ENCODE measurements at places on chromosomes 2 and 18.

DNA sequence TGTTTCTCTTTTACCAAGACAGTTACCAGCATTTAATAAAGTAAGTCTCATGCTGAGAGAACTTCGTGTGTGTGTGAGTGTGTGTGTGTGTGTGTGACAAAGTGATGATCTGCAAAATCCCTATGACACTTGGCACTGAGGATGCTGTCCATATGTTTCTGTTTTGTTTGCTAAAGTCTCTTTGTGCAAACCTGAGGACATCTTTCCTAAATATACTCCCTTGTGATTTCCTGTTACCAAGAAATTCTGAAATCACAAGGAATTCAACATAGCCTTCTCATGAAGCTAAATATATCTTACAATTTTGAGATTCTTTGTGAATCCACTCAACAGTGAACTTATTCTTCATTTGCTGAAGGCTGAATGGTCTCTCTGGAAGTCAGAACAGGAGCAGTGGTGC, 1359.7 kb upstream of the NRXN1 start:
- DNase-seq: no peak

- no peak for DNase-seq
These were observed 1923.8 kb upstream of the CELF4 start for GRCh38 chr18:39489431-39489830.

GRCh38 chr2:28175028-28175427, 217.6 kb upstream of the FOSL2 start:
- no peak for DNase-seq

- DNase-seq: no peak
These were observed 48.6 kb upstream of the TEX51 start for GRCh38 chr2:126849991-126850535.

DNA sequence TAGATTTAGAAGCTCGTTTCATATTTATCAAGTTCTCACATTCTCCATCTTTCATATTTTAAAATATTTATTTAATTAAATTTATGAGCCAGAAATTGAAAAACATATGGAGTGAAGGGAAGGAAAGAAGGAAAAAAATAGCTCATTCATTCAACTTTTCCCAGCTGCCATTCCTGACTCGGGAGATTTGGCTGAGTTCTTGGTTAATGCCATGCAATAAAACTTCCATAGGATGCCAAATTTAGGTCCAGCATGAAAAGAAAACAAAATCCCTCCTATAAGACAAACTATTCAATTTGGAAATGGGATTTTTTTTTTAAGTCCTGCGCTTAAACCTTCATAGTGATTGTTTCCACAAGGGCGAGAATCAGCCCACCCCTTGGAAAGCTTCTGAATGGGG, 426.1 kb upstream of the TNP1 start:
- no peak for DNase-seq

DNA sequence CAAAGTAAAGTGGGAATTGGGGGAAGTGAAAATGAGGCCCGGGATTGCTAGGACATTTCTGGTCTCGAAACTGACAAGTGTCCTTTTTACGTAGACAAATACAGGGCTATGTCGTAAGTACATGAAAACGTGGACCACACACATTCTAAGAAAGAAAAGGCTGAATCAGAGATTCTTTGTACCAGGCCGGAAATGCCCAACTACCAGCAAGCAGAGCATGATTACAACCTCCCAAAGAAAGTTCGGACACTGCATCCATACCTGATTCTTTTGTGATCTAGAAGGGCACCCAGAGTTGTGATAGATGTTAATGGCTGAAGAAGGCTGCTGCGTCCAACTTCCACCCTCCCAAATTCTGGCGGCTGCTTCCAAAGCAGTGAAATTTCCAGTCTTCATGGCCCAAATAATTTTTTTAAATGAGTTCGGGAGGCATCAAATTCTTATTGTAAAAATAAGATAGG, 1.7 kb downstream of the RBMS1 start:
- DNase-seq: peak; percentile 86

DNA sequence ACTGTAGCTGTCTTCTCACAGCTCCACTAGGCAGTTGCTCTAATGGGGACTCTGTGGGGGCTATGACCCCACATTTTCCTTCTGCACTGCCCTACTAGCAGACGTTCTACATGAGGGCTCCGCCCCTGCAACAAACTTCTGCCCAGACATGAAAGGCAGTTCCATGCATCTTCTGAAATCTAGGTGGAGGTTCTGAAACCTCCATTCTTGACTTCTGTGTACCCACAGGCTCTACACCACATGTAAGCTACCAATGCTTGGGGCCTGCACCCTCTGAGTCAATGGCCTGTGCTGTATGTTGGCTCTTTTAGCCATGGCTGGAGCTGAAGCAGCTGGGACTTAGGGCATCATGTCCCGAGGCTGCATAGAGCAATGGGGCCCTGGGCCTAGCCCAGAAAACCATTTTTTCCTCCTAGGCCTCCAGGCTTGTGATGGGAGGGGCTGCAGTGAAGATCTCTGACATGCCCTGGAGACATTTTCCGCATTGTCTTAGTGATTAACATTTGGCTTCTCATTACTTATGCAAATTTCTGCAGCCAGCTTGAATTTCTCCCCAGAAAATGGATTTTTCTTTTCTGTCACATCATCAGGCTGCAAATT, 123.0 kb downstream of the MYCN start:
- DNase-seq: no peak

DNA sequence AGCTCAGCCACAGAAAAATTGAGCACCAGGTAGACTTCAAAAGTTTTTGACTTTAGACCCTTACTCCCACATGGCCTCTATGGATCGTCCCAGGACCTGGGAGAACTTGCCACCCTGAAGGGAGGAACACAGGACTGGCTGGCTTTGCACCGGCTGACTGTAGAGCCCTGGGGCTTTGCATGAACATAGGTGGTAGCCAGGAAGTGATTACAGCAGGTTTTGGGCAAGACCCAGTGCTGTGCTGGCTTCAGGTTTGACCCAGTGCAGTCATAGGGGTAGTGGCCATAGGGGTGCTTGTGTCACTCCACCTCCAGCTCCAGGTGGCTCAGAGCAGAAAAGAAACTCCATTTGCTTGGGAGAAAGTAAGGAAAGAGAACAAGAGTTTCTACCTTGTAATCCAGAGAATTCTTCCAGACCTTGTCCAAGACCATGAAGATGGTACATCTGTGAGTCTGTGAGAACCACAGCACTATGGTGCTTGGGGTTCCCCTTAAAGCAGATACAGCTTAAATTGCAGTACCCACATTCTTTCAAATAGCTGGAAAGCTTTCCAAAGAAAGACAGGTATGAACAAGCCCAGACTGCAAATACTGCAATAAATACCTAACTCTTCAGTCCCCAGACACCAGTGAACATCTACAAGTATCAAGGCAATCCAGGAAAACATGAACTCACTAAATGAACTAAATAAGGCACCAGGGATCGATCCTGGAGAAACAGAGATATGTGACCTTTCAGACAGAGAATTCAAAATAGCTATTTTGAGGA, 13.0 kb upstream of the SESTD1 start:
- DNase-seq: no peak

DNA sequence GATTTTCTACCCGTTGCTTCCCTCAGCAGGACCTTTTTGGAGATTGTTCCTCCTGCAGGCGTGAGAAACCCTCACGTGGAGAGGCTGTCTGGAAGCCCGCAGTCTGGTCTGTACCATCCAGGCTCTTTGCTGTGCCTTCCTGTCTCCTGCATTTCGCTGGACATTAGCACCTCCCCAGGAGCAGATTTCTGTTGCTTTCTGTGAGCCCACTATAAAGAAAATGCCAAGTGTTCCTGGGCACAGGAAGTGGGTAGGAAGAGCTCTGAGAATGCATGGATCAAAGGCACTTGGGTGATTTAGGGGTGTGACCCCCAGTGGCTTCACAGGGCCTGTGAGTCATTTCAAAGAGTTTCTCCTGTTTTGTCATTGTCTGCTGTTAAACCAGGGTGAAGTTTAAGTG, 27.3 kb downstream of the SPTBN1 start:
- peak; percentile 84 for DNase-seq

GRCh38 chr18:8812631-8813030, 107.3 kb downstream of the MTCL1 start:
- peak; percentile 61 for DNase-seq

GRCh38 chr2:215772003-215772402, 241.3 kb downstream of the MREG start:
- no peak for DNase-seq

DNA sequence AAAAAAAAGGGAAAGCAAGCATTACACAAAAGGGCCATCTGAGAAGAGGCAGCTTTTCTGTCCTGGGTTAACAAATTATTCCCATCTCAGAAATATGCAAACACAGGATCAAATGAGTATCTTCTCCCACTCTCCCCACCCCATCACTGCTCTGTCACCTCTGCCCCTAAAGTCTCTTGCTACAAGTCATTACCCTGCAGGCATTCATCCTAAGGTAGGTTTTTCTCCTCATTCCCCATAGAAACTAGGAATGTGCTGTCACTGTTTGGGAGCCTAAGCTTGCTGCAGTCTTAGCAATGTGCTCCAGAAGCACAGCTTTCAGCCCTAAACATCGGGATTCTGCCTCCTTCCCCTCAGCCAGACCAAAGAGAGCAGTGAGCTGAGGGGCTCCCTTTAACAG, 3.6 kb downstream of the LRRTM1 start:
- DNase-seq: no peak

DNA sequence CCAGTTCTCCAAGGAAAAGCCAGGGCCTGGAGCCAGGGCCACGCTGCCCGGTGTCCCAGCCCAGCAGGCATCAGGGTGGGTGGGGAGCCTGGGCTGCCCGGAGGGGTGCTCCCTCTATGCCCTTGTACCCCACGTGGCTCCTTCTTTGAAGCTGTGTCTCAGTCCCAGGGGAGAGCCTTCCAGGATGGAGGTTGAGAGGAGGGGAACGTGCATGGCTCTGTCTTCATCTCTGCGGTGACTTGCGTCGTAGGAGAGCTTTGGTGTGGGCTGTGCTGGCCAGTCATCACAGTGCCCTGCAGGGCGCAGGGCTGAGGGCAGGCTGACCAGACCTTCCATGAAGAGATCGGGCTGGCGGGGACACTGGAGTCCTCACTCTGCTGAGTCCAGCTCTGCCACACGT, 197.2 kb downstream of the LDLRAD4 start:
- DNase-seq: no peak

DNA sequence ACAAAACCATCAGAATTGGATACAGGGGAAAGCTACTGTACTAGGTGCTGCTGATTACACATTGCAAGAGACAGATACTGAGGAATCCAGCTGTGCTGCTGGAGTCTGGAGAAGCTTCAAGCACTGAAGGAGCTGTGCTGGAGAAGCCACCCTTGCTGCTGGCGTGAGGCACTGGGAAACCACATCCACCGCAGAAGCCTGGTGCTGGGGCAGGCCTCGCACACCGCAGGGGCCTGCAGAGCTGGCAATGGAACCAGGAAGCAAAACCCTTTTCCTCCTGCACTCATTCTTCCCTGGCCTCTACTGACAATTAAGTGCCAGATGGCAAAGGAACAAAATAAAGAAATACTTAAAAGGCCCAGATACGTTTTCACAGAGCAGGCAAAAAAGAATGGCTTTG, 94.4 kb upstream of the MSH6 start:
- no peak for DNase-seq
